Right cardiac atrium (tissue), 5 donors: ENCODE measurements at places on chromosomes 12 and 14. TPM values are rescaled to one million over a fixed set of nuclear protein-coding genes. Genes with fewer than 3 reads are reported as not detected.

Gene TNS2
- total RNA-seq: 145 TPM

DNA sequence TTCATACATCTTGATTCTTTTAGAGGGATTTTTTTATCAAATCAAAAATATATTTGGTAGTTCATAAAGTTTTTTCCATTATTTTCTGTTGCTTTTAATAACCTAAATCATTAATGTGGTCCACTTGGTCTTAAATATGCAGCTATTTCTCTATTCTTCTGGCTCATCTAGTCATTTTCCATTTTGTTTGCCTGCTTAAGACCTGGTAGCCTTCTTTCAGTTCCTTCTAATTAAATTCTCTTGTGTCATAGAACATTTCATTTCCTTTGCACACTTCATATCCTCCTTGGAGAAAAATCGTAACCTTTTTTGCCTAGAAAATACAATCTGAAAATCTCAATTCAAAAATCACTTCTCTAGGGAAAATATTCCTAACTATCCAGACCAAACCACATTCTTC, 387.0 kb downstream of the LRFN5 start:
- no peak for DNase-seq

DNA sequence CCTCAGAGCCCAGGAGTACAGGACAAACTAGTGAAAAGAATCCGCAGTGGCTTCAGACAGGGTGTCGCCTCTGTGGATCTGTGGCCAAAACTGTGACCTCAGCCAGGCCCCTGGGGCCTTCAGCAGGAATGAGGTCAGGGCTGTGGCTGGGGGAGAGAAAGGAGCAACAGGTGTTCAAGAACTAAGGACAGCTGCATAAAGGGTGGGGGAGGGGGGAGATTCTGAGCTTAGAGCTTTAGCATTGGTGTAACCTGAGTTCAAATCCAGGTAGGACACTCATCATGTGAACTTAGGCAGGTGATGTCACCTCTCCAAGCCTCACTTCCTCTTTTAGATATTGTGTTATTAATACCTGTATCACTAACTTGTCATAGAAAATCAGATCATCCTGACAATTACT, 40.9 kb upstream of the CORO1C start:
- DNase-seq: peak; percentile 72

Gene MAP1LC3B2
- 1.9 TPM for total RNA-seq

DNA sequence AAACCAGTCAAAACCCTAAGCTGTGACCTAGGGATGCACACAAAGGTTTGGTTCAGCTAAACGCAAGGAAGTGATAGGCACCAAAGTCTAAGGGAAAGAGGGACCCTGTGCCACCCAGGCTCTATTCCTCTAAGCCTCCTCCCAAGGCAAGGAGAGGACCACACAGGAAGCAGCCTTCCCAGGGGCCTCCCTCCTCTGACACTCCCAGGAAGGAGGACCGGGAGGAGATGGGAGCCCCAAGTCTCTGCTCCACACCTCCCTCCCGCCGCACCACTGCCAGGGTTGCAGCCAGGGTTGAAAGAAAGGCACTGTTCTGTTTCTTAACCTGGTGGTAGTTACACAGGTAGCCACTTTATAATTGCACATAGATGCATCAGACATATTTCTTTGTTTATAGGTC, 21.9 kb downstream of the TCHP start:
- no peak for DNase-seq

- no peak for DNase-seq
These were observed 10.0 kb downstream of the SFSWAP start for GRCh38 chr12:131720921-131721320.

- DNase-seq: no peak
These were observed 67.2 kb upstream of the DLK1 start for GRCh38 chr14:100659345-100660001.

DNA sequence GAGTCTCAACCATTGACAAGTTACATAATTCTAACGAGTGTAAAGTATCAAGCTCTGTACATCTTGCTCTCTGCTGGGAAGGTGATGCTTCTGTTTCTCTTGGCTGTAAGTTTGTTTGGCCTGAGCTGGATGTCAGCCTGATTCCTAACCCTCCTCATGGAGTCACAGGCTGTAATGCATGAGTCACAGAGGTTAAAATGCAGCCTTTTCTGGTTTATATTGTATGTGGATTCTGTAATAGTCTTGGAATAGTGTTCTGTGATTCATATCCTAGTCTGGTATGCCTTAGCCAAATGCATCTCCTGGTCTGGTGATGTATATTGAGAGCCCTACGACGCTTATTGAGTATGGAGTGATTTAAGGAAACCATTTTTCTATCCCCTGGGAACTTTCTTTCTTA, 104.5 kb upstream of the FRMD6 start:
- DNase-seq: peak; percentile 24

- no peak for DNase-seq
These were observed 52.9 kb downstream of the PHLDA1 start for GRCh38 chr12:75978677-75979076.

DNA sequence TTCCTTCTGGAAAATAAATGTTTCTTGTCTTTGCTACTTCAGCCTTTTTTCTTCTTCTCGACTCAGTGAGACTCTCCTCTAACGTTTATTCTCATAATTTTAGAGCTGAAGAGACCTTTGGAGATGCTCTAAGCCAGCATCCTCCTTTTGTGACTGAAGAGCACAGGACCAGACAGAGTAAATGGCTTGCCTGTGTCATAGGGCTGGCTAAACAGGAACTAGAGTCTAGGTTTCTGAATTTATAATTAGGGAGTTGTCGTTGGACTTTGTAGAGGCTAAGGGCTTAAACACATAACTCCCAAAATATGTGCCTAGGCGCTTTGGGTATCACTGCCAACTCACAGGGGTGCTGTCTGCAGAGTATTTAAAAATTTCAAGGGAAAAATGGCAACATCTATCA, 98.5 kb downstream of the FGD4 start:
- no peak for DNase-seq

DNA sequence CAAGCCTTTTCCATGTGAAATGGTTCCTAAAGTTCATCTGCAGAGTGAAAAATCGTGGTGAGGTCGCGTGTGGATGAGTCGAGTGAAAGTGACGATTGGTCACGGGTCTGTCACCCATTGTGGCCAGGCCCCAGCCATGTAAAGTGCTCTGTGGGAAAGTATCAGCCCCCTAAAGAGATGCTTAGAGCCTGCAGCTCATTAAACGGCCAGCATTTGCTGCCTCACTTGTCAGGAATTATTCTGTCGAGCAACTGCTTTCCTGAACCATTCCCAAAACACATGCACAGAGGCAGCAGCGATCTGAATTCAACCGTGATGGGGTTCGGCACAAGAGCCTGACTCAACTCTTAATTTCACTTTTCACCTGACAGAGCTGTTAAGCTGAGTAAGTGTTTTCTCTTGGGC, 16.0 kb downstream of the DBX2 start:
- no peak for DNase-seq
